NCI-H1092 treated with DMSO at 0.1 percent for 48 hours (cell line): ENCODE measurements at places on chromosomes 2 and 18.

DNA sequence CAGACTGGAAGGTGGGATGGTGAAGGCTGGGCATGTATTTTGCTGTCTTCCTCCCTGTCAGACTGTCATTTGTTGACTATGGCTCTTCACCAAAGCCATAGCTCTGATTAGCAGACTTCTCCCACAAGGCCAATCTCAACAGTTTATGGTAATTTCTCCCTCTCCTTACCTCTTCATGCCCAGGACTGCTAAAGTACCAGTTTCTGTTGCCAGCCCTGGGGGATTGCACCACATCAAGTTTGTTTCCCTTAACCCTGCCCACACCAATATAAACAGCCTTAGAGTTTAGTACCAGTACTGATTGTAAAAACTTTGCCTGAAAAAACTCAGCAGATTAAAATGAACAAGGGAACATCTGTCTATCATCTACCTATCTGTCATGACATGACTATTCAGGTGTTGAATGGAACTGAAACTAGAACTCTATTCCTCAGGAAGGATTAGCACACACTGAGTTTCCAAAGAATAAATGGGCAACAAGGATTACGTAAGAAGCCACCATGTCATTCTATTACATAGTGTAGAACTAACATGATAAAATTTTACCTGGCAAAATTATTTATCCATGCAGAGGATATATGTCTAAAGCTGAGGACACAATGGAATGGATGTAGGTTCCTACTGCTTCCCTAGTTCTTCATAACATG is 13.7 kb downstream of the FEZ2 start:
- DNase-seq: no peak

- no peak for DNase-seq
Observed at GRCh38 chr2:86533589-86533988, 29.7 kb downstream of the CHMP3 start.

DNA sequence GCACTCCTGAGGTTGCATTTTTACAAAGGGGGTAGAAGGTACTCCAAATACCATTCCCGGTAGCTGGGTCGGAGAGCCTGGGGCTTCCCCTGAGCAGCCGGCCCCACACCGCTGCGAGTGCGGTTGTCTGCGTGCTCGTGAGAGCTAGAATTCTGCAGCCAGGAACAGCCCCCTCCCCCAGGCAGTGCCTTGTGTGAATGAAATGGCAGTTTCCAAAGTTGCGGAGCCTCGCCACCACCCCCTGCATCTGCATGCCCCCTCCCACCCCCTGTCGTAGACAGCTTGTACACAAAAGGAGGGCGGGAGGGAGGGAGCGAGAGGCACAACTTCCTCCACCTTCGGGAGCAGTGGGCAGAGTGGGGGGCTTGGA is 1.1 kb downstream of the MYCN start:
- no peak for DNase-seq

- DNase-seq: no peak
Observed at GRCh38 chr2:98252038-98252773, 94.0 kb upstream of the CNGA3 start.

DNA sequence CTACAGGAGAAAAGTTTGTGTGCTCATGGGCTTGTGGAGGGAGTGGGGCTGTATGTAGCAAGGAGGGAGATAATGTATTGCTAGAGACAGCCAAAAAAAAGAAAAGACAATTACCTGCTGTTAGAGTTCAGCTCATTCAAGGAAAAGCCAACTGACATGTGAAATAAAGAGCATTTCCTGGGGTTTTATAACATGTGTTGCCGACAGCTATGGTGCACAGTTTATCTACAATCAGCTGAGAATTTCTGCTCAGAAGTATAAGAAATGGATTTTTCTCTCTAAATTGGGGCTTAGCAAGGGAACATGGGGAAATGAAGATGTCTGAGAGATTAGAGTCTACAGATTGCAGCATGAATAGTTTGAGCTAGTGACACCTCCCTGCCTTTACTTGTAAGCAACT is 674.1 kb downstream of the SUCLG1 start:
- DNase-seq: no peak

GRCh38 chr2:108244667-108245414 is 5.1 kb downstream of the SULT1C3 start:
- DNase-seq: no peak

DNA sequence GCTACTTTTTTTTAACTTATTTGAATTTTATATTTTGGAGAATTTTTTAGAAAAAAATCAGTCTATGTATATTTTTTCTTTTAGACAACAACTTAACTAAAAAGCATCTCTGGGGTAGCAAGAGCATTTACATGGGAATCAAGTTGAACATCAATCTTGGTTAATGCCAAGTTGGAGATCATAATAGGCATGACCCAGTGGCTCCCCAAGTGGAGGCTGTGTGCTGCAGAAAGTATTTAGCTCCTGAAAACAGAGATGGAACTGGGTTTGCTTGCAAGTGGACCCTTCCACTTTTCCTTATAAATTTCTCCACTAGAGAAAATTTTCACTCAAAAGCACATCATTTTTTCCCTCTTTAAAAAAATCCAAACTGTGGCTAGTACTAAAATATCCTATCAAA is 23.9 kb upstream of the CAVIN2 start:
- no peak for DNase-seq

GRCh38 chr2:229539628-229540027 is 174.7 kb downstream of the DNER start:
- DNase-seq: no peak

DNA sequence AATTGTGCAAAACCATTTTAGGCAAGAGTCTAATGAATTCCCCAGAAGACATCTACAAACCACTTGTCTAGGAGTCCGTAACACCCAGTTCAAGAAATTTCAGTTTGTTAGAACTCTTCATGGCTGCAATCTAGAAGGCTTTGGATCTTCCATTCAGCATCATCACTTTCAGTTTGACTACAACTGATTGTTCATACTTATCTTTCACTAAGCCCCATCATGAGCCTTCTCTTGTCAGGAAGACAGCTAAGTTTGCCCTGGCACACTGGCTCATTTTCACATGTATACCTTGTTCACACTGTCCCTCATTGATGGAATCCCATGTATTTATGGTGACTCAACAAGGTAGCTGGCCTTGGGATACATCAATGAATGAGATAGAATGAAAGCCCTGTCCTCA is 898.4 kb upstream of the CELF4 start:
- no peak for DNase-seq

GRCh38 chr18:7575465-7576028 is 8.4 kb downstream of the PTPRM start:
- no peak for DNase-seq

DNA sequence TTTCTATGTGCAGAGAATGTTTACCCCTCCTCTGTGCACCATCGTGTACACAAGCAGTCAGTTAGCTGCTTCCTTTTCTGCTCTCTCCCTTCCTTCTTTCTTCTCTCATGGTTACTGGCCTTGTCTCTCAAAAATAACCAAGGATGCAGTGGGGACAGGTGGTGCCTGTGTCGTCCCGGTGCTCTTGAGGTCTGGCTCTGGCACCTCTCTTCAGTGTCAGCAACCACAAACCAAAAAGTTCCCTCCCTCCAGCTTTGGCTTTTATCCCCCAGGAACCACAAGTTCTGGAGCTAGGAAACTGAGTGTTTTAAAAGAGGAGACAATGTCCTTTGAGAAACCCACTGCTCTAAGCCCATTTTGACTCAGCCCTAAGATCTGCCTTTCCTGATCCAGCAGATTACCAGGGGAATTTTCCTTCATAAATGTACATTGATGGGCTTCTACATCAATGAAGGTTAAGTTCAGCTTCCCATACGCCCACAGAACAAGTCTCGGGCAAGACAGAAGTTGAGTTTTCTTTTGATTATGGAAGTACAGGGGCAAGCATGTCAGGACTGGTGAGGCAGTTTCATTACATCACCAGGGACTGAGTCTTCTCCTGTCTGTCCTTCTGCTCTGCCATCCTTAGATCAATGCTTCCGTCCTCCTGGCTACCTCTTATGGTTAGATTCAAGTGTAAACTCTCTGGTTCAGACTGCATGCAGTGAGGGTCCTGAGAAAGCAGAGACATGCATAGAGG is 232.2 kb downstream of the SETBP1 start:
- no peak for DNase-seq

GRCh38 chr2:46308629-46309028 is 11.4 kb downstream of the EPAS1 start:
- no peak for DNase-seq

DNA sequence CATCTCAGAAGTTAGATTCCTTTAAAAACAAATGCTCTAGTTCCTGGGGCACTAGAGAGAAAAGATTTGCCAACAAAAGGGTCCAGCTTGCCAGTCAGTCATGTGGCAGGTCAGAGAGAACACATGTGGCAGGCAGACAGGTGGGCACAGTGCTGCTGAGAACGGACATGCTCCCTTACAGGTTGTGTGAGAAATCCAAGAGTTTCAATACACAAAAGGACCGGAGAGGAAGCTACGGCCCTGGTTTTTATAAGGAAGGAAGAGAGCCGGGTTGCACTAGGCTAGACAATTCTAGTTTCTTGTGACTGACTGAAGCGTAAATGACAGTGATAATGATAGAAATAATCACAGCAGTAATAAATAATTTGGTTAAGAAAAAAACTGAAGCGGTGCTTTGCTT is 18.3 kb downstream of the CDC42EP3 start:
- no peak for DNase-seq

- DNase-seq: no peak
Observed at GRCh38 chr2:107028661-107029060, 142.7 kb upstream of the ST6GAL2 start.

DNA sequence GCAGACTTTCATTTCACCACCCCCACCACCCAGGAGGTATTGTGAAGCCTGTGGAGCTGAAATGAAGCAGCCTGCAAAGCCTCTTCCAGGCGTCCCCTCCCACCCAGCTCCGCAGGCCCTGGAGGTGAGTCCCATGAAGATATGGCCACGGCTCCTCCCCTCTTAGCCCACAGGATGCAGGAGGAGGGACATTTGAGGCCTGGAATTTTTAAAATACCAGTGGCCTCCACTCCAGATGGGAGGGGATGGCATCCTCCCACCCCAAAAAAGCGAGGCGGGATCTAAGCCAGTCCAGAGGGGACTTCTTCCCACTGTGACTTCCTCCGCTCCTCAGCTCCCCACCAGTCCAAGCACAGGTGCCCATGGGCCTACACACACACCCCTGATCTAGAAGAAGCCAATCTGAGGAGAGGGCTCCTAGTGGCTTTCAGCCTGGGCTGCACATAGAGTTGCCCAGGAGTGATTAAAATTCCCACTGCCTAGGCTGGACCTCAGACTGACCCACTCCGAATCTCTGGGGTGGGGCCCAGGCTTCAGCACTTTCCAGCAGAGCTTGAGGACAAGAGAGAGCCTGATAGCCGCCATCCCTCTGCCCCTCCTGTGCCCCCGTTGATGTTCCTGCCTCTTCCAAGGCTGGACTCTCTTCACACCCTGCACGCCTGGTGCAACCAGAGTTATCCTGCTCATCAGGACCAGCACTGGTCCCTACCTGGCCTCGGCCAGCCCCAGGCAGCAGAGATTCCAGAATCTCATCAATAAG is 206.9 kb downstream of the TNS1 start:
- DNase-seq: no peak

GRCh38 chr2:222450021-222450420 is 25.7 kb downstream of the SGPP2 start:
- DNase-seq: no peak

GRCh38 chr2:168515502-168515901 is 59.4 kb downstream of the CERS6 start:
- no peak for DNase-seq

DNA sequence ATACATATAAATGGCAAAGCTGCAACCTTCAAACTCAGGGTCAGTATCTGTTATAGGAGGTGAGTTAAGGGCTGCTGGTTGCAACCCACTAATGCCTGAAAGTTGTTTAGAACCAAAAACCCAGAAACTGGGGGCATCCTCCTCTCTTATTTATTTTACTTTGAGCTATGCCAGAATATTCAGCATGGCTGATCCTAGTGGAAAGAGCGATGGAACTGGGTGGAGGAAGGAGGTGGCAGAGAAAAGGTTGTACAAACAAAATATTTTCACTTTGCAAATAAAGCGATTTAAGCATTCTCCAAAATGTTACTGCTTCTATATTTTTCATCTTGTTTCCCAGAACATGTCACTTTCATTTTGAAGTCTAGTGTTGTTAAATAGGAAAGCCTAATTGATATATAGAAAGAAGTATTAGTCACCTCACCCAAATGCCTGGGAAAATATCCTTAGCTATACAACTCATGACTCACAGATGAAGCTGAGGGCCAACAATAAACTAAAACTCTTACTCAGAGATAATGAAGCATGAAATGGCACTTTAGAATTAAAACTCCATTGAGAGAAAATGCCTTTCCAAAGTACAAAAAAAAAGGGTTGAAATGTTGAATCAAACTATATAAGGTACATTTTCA is 251.4 kb upstream of the UBE2E3 start:
- no peak for DNase-seq

- DNase-seq: no peak
Observed at GRCh38 chr2:172554352-172555271, 1.3 kb upstream of the PDK1 start.

- no peak for DNase-seq
Observed at GRCh38 chr2:167955264-167955906, 292.0 kb downstream of the STK39 start.

- DNase-seq: no peak
Observed at GRCh38 chr2:233384811-233385488, 30.7 kb downstream of the DGKD start.

DNA sequence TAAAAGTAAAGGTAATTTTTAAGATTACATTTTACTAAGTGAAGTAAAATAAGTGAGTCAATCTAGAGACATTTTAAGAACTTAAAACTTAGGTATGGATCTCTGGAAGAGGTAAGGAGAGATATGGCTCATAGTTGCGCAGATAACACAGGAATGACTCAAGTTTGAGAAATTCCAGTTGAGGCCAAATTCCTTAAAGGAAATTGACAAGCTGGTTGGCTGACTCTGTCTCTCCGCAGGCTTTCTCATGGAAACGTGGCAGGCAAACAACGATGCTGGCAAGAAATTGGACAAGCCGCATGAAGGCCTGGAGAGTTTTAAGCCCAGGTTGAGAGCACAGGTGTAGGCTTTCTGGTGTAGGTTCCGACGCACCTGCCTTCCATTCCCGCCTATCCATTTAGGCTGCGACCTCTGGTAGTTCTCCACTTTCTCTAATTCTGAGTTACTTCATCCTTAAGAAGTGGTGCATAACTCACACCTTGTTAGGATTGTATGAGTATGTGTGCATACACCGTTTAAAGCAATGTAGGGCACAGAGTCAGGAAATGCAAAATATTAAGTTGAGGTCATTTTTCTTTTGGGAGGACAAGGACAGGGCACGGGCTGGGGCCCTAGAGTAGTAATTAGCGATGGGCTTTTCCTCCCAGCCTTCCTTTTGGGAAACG is 589 bp upstream of the DAW1 start:
- no peak for DNase-seq

- no peak for DNase-seq
Observed at GRCh38 chr2:117058366-117058765, 756.1 kb upstream of the DDX18 start.

- no peak for DNase-seq
Observed at GRCh38 chr18:5417342-5417741, 121.8 kb upstream of the ZBTB14 start.
